Stimulated activated CD4-positive, alpha-beta T cell treated with anti-CD3 and anti-CD28 coated beads, Interleukin-4, amount 100 ng/mL, for 4 hours (primary cell): ENCODE measurements at places on chromosomes 13 and 19.

GRCh38 chr13:32791545-32792172, 205.4 kb downstream of the PDS5B start:
- no peak for DNase-seq

DNA sequence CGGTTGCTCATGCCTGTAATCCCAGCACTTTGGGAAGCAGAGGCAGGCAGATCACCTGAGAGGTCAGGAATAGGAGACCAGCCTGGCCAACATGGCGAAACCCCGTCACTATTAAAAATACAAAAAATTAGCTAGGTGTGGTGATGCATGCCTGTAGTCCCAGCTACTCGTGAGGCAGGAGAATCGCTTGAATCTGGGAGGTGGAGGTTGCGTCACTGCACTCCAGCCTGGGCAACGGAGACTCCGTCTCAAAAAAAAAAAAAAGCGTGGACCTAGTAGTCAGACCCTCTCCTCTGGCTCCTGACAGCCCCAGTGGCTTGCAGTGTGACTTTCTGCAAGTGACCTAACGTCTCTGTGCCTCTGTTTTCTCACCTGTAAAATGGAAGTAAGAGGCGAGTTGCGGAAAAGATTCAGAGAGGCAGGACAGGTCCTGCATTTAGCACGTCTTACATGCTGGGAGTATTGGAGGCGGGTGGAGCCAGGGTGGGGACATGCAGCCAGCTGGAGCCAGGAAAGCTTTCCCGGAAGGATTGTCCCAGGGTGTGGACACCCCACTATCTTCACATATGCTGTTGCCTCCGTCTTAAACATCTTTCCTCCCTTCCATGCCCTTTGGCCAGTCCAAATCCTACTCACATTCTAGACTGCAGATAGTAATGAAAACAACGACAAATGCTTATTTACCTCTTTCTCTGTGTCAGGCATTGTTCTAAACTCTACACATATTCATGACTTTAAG, 2.9 kb downstream of the TUBB4A start:
- no peak for DNase-seq

- DNase-seq: no peak
Measured at GRCh38 chr13:93118081-93118615, 108.5 kb upstream of the GPC6 start.

GRCh38 chr19:41893899-41894298, 10.9 kb downstream of the ARHGEF1 start:
- no peak for DNase-seq

GRCh38 chr19:12669270-12670158, 2.9 kb downstream of the WDR83 start:
- peak; percentile 66 for DNase-seq
